ENCODE measurements at places on chromosomes 6 and 20.

- no peak for DNase-seq
Measured at GRCh38 chr20:50957276-50957675, 1.1 kb downstream of the DPM1 start.

GRCh38 chr20:36311141-36311853 lies 5.2 kb downstream of the DLGAP4 start:
- no peak for DNase-seq

DNA sequence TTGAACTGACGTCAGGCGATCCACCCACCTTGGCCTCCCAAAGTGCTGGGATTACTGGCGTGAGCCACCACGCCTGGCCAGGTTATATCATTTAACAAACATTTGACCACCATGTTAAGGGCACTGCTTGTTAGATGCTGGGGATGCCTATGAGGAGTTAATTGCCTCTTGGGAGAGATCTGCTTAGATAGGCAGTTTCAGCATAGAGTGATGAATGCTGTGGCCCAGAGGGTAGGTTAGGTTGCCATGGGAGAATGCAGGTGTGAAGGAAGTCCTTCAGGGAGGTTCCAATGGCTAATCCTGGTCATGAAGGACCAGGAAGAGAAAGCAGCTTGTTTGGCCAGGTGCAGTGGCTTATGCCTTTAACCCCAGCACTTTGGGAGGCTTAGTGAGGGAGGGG lies 17.0 kb downstream of the PHF20 start:
- no peak for DNase-seq

- no peak for DNase-seq
Measured at GRCh38 chr6:871503-871902, 178.6 kb upstream of the EXOC2 start.

GRCh38 chr6:155543166-155543847 lies 87.7 kb upstream of the NOX3 start:
- DNase-seq, result no peak

GRCh38 chr20:62576815-62577489 lies 65.4 kb upstream of the SLCO4A1 start:
- no peak for DNase-seq

DNA sequence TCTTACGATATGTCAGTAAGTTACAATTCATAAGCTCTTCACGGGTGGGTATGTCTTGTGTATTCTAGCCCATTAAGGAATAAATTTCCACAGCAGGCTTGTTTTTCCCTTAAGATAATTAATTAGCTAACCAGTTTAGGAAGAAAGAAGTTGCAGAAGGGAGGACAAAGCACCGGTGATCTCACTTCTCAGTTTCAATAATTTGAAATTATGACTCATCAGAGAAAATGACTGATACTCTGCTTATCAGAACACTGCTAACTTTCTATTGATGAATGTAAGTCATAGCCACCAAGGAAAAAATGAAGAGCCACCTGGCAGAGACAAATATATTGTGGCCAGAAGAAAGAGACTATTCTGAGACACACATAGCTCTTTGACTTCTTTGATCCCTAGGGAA lies 35.0 kb upstream of the ENTPD6 start:
- DNase-seq, result no peak

GRCh38 chr6:43455531-43456428 lies at the start of gene DLK2:
Gene DLK2 (minus strand): TSS chr6:43455548. CDS start chr6:43454825, 723 bp downstream.
- peak; percentile 47 for DNase-seq

GRCh38 chr6:132412656-132413498 lies 11.6 kb upstream of the MOXD1 start:
- no peak for DNase-seq

DNA sequence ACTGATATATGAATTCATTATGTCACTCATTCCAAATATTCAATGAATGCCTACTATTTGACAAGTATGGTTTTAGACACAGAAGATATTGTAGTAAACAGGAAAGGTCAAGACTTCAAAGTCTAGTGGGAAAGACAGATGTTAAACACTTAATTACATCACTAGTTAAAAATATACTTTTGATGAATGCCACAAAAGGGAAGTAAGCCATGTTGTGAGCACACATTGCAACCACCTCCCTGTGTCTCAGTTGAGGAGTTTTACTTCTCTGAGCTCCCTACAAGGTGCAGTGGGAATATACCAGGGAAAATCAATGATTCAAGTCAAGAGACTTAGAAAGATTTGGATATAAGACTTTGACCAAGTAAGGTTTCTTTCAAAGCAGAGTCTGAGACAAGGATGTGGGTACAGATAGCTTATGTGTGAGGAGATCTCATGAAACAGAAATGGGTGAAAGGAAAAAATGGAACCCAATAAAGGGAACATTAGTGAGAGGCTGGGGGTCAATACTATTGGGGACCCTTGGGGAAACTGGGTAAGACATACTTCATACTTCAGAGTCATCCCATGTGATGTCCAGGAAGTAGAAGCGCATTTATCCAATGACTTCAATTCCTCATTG lies 503.7 kb downstream of the KIF16B start:
- DNase-seq, result no peak

DNA sequence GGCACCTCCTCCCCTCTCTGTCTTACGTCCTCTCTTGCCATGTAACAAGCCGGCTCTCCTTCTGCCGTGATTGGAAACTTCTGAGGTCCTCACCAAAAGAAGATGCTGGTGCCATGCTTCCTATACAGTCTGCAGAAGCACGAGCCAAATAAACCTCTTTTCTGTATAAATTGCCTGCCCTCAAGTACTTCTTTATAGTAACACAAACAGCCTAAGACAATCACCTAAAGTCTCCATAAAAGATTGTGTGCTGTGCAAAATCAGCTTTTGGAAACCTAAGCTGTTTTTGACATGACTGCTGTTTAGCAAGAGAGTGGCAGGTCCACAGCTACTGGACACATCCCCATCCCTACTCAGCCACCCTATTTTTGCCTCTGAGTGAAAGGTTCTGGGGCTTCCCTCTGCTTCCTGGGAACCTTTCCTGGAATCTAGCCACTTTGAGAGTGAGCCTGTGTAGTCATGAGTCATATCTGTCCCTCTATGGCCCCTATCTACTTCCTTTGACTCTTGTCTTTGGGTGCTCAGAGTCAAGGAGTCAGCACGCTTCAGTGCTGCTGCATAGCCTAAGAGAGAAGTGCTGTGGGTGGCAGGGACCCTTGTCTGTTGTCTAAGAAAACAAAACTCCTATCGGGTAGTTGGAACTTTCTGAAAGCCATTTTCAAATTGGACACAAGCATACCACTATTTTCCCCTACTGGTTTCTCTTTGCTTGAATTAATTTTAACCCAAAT lies 110.0 kb downstream of the PPP1R14C start:
- no peak for DNase-seq

DNA sequence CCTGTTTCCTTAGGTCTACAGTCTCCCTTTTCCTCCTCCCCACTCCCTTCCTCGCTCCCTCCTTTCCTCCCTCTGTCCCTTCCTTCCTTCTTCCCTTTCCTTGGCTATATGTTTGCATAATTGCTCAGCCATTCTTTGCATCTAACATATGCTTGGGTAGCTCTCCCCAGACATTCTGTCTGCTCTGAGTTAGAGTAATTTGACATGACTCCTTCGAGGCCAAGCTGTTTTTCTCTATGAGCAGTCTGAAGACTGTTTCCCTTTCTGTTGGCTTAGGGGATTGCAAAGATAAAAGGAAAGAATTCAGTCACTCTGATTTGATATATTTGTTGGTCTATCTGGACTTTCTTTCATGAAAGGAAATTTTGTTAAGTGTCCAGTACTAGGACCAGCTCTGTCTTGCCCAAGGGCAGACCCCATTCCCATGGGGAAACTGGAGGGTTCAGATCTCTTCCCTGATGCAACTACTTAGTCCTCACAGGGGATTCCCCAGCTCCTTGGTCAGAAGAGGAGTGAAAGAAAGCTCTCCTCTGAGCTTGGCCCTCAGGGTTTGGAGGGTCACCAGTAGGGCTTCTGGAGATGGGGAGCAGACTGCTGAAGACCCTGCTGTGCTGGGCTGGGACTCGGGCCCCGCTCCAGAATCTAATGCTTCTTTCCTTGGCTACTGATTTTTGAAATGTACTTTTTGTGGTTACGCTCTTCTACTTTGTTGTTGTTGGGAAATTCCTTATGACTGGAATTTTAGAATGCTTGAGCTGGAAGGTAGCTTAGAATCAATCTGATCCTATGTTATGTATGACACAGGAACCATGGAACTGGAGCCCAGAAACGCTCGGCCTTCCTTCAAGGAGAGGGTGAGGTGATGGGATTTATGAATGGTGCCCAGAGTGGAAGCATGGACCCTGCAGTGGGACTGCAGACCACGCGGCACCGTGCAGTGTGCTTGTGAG lies 63.7 kb upstream of the SLC22A23 start:
- DNase-seq, result no peak

DNA sequence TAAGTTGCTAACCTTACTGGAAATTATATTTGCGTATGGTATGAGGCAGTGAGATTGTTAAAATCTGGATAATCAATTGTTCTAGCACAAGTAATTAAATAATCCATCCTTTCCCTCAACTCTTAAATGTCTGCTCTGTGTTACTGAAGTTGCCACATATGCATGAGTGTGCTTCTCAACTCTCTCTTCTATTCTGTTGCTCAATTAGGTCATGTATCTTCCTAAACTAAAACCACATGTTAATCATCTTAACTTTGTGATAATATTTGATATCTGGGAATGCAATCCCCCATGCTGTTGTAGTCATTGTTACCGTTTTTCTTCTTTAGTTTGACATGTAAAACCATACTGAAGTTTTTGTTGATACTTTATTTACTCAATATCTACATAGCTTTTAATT lies 63.5 kb upstream of the STMND1 start:
- no peak for DNase-seq

GRCh38 chr20:64069614-64070243 lies 6.7 kb downstream of the TCEA2 start:
- DNase-seq, result peak; percentile 74

GRCh38 chr20:23419995-23420901 lies 1.0 kb downstream of the NAPB start:
- DNase-seq, result peak; percentile 23

GRCh38 chr6:14274016-14274415 lies 156.4 kb downstream of the CD83 start:
- DNase-seq, result no peak

Data from BE2C (cell line).